ENCODE measurements at places on chromosomes 4 and X.

DNA sequence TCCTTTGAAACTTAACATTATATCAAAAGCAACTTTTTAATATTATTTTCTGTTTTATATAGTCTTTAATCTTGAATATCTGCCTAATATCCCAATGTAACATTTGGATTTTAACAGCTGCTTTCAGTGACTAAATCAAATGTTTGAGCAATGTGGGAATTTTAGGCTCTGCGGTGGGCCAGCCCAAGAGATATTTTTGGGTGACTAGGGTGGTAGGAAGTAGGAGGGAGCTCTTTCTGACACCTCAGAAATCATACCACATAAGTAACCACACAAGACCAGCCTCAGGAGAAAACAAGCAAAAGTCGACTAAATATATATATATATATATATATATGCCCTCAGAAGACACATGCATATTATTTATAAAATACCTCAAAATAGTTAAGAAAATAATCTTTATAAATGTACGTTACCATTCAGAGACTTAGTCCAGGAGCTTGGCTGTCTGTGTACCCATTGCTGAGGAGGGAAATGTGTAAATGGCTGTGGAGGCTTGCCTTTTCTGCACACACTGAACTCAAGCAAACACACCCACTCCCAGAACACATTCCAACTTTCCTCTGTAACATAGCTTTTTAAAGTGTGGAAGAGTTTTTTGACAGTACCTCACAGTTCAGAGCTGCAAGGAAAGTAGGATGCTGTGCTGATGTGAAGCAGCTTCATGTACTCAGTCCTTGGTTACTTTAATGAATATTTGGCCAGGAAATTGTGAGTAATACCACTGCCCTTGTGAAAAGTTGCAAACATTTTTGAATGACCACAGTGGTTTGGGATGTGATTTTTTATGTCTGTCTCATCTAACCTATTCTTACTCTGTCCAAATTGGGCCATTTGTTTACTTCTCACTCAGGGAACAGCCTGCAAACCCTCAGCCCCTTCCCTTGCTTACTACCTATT lies at the start of gene RTL3:
Gene RTL3, minus strand, starts transcription at position 484 of the 900 bp plus-strand sequence. CDS start 908 bp downstream, outside the sequence.
- H3K27me3 ChIP-seq: no peaks in the 10 kb centered on the region
- DNase-seq: peak; percentile 68

- H3K27ac ChIP-seq: no peak overlapping the region
- DNase-seq: no peak
- H3K4me3 ChIP-seq: no peak overlapping the region
- no peaks in the 10 kb centered on the region for H3K36me3 ChIP-seq
These were observed 137.6 kb downstream of the TENM3 start for GRCh38 chr4:182380771-182381181.

- H3K4me1 ChIP-seq: no peaks in the 10 kb centered on the region
- H3K4me3 ChIP-seq: no peak overlapping the region
- DNase-seq: no peak
- no peak overlapping the region for H3K27ac ChIP-seq
These were observed 12.7 kb upstream of the ACSL1 start for GRCh38 chr4:184838249-184839074.

GRCh38 chr4:4640692-4641091 lies 98.8 kb upstream of the STX18 start:
- peaks cover 9% of the 10 kb centered on the region for H3K4me1 ChIP-seq
- no peaks in the 10 kb centered on the region for H3K27me3 ChIP-seq
- DNase-seq: peak; percentile 24
- no peak overlapping the region for H3K4me3 ChIP-seq

- no peak overlapping the region for H3K27ac ChIP-seq
- H3K4me3 ChIP-seq: no peak overlapping the region
- no peaks in the 10 kb centered on the region for H3K4me1 ChIP-seq
- H3K36me3 ChIP-seq: no peaks in the 10 kb centered on the region
- DNase-seq: no peak
These were observed 85.9 kb upstream of the FAM47A start for GRCh38 chrX:34218063-34218462.

GRCh38 chr4:181698221-181698620 lies 545.0 kb upstream of the TENM3 start:
- no peak overlapping the region for H3K27ac ChIP-seq
- H3K36me3 ChIP-seq: no peaks in the 10 kb centered on the region
- no peak overlapping the region for H3K4me3 ChIP-seq
- DNase-seq: no peak
- no peaks in the 10 kb centered on the region for H3K4me1 ChIP-seq
- H3K27me3 ChIP-seq: no peaks in the 10 kb centered on the region

GRCh38 chrX:119008110-119008744 lies 33.8 kb downstream of the LONRF3 start:
- DNase-seq: peak; percentile 28
- no peak overlapping the region for H3K4me3 ChIP-seq
- no peaks in the 10 kb centered on the region for H3K36me3 ChIP-seq
- no peak overlapping the region for H3K27ac ChIP-seq

DNA sequence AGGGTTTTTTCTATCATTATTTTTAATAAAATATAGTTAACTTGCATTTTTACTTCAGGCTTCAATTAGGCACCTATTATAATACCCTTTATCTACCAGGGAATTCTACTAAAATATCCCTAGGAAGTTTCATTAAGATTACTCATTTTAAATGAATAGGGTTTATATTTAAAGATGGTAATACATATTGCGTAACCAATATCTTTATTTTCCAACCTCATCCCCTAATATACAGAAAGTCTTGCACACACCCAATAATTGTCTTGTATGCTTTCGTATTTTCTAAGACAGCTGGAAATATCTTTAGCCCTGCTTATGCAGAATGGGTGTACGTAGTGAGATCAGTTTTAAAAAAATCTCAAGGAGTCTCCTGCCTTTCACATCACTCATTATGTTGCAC lies 1186.8 kb downstream of the TECRL start:
- peaks cover 5% of the 10 kb centered on the region for H3K4me1 ChIP-seq
- H3K4me3 ChIP-seq: no peak overlapping the region
- no peak overlapping the region for H3K27ac ChIP-seq

DNA sequence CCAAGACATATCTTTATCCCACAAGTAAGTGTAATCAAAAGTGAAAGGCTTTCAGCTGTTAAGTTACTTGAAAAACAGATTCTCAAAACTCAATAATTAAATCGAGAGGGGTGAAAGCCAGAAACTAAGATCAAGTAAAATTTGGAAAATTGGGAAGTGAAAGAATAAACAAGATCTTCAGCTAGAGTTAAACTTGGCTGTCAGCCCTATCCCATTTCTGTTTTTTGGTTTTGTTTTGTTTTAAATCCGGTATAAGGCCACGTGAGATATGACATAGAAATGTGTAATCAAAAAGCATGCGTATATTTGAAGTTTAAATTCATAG lies 856.8 kb downstream of the STIM2 start:
- no peaks in the 10 kb centered on the region for H3K4me1 ChIP-seq
- no peak overlapping the region for H3K27ac ChIP-seq
- no peaks in the 10 kb centered on the region for H3K36me3 ChIP-seq
- no peaks in the 10 kb centered on the region for H3K27me3 ChIP-seq

DNA sequence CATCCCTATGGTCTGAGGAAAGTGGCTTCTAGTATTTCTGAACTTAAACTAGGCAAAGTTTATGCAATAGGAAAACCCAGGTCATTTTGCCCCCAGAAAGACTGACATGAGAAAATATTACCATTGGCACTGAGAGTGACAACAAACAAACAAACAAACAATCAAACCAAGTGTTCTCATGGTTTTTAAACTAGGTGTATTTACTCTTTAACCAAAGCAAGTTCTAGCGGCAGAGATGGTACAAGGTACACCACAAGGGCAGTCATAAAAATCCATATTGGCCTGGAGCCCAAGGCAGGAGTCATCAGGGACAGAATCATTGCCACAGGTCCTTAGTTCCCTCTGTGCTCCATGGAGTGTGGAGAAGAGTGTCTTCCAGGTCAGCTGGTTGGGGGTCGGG lies 26.0 kb upstream of the ENPEP start:
- H3K36me3 ChIP-seq: no peaks in the 10 kb centered on the region
- peaks cover 3% of the 10 kb centered on the region for H3K4me1 ChIP-seq
- no peaks in the 10 kb centered on the region for H3K27me3 ChIP-seq
- no peak for DNase-seq
- H3K4me3 ChIP-seq: no peak overlapping the region
- no peak overlapping the region for H3K27ac ChIP-seq

DNA sequence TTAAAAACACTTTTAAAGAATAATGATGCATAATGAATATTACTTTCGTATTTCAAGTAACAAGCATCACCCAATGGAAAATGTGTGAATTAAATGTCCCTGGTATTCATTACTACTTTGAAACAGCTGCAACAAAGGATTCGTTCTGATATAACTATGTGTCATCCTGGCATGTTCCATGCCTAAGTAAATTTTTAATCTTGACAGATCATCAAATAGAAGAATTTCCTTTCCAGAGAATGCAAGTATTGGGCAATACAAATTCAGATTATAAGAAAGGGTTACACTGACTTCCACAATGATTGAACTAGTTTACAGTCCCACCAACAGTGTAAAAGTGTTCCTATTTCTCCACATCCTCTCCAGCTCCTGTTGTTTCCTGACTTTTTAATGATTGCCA lies 105.3 kb downstream of the SPCS3 start:
- DNase-seq: no peak
- H3K4me3 ChIP-seq: no peak overlapping the region
- H3K4me1 ChIP-seq: no peaks in the 10 kb centered on the region

DNA sequence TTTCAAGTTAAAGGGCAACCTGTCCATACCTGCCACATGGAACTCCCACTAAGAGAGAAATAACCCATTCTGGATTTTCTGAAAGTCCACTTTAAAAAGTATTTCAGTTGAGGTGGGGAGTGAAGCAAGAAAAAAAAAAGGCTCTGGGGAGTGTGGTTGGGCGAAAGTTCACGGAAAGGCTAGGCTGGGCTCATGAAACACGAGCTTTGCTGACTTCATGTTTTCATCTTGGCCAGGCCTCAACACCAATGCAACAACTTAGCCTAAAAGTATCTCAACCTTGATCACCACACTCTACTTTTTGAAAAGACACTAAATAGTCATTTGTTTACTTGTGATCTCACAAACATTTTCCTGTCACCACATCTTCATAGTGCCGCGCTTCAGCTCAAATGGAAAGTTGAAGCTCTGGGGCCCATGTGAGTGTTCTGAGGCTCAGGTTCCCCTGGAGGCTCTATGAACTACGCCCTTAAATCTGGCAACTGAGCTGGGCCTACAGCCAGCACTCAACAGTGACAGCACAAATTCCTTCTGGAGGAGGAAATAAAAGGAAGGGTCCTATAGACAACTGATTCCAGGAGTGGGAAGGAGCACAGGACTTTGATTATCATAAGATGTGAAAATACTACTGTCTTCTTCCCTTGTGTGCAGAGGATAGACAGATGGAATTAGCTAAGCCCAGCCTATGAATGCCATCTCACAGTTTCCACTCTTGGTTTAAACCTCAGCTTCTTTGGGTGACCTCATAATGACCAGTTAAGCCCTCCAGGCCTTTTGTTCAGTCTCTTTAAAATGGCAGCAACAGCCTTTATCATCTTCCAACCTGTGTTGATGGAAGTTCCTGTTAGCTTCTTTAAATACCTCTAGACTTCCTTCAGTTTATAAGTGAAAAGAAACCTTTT lies 5.1 kb downstream of the CD40LG start:
- no peaks in the 10 kb centered on the region for H3K36me3 ChIP-seq
- peaks cover 13% of the 10 kb centered on the region for H3K27me3 ChIP-seq
- no peaks in the 10 kb centered on the region for H3K4me1 ChIP-seq
- no peak overlapping the region for H3K4me3 ChIP-seq
- no peak for DNase-seq

DNA sequence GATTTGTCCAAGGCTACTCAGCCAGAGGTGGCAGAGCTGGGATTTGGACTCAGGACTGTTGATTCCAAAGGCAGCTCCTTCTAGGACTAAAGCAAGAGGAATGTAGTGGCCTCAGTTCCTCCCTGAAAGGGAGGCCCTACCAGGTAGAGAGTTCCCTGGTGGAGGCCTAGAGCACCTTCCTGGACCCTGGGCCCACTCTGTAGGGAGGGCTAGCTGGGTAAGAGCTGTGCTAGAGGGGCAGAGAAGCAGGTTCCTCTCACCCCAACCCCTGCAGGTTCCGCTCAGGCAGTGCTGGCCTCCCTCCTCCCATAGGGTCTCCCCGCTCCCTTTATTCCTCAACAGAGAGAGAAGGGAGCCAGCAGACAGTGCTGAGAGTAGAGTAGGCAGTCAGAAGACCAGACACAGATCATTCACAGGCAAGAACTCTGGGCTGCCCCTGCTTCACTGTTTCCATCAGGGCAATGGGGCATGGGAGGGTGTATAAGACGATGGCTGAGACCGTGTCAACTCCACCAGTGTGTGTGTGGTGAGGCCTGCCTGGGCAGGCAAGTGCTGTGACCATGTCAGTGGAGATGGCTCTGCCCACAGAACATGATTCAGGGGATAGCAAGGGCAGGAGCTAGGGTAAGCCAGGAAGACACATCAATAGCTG lies 12.4 kb upstream of the PJA1 start:
- no peaks in the 10 kb centered on the region for H3K36me3 ChIP-seq
- DNase-seq: no peak
- H3K4me3 ChIP-seq: no peak overlapping the region
- no peak overlapping the region for H3K27ac ChIP-seq

GRCh38 chr4:113212613-113213012 lies 163.2 kb downstream of the ANK2 start:
- H3K4me3 ChIP-seq: no peak overlapping the region
- no peaks in the 10 kb centered on the region for H3K4me1 ChIP-seq
- H3K27me3 ChIP-seq: no peaks in the 10 kb centered on the region
- no peak for DNase-seq
- no peaks in the 10 kb centered on the region for H3K36me3 ChIP-seq
- H3K27ac ChIP-seq: no peak overlapping the region

GRCh38 chr4:64489628-64490027 lies 80.4 kb upstream of the TECRL start:
- DNase-seq: no peak
- H3K36me3 ChIP-seq: no peaks in the 10 kb centered on the region
- H3K27me3 ChIP-seq: no peaks in the 10 kb centered on the region
- no peak overlapping the region for H3K4me3 ChIP-seq

GRCh38 chr4:146040623-146041022 lies 102.0 kb upstream of the ZNF827 start:
- no peaks in the 10 kb centered on the region for H3K4me1 ChIP-seq
- no peak for DNase-seq

DNA sequence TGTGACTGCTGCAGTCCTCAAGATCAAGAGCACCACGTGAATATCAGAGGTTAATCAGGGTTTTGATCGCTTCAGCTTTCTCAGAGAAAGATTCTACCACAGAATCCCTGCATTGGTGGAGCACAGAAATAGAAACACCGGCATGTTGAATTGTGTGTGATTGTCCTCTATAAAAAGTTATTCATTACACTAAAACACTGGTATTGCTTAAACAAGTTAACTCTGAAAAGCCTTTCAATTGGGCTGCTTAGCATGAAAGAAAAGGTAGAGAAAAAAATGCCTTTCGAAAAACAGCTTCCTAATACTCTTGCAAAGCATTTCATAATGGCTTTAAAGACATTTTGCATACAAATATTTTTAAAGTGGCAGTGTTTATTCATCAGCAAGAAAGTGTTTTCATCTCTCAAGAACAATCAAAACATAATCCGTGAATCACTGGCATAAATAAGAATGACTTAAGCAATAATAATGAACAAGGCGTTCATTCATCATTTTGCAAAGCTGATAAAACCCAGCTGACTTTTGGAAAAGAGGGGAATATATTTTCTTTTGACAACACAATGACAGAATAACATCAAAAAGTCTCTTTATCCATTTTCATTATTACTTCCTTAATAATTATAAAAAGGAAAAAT lies 61.1 kb downstream of the HELT start:
- no peak overlapping the region for H3K27ac ChIP-seq
- peaks cover 27% of the 10 kb centered on the region for H3K27me3 ChIP-seq
- no peak for DNase-seq
- no peak overlapping the region for H3K4me3 ChIP-seq
- no peaks in the 10 kb centered on the region for H3K4me1 ChIP-seq
